ENCODE measurements at places on chromosomes 6 and 20.

DNA sequence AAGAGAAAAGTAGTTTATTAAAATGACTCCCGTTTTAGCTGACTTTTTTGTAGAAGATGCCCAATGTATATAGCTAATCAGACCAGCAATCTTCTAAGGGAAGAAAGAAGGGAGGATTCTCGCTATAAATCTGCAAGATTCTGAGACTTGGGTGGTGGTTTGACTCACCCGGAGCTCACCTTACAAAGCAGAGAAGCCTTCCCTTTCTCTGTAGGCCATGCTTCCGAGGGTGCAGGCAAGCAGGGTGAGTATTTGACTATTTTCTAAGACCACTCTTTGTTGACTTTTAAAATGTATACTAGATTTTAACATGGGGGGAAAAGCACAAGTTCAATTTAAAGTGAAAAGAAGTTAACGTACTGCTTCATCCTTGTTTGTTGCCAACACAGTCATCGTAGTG, 2.7 kb downstream of the OLIG3 start:
- DNase-seq, result no peak

DNA sequence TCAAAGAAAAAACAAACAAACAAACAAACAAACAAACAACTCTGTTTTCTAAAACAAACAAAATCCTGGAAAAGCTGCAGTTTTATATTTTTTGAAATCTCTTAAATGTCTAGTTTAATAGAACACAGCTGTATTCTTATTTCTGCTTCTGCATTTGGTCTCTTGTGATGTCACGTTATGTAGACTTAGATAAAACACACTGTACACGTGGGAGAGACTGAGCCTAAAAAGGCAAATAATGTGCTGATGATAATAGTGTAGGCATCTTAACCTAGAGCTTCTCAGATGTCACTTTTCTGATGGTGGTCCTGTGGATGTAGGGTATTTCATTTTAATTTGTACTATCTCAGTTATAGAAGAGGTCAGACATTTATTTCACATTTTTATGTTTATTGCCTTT, 261.7 kb downstream of the UTRN start:
- DNase-seq, result no peak

DNA sequence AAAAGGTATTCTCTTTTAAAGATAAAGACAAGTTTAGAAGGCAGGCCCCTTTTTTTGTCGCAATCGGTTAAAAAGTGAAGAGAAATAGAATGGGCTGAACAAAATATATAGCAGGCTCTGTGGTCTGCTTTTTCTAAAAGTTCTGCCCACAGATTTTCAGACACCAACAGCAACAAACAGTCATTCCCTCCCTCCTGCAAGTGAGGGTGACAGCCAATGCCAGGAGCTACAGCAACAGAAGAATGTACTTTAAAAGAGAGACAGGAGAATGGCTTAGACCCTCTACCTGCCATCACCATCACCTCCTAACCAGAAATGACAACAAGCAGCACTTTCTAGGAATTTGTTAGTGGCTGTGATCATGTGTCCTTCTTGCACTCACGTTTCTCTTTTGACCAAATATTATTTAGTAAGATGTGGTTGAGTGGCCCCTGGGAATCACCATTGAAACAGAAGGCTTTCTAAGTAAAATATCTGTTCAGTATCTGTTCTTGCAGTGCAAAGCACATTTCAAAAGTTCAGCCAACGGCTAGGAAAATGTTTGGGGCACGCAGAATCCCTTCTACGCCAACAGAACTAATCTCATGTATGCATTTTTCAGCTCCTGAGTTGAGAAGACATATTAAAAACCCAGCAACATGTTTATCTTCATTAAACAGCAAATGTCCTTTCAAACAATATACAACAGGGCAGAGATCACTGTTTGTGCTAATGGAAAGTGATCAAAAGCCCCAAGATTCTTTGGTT, 248.5 kb downstream of the ATXN1 start:
- DNase-seq, result no peak

DNA sequence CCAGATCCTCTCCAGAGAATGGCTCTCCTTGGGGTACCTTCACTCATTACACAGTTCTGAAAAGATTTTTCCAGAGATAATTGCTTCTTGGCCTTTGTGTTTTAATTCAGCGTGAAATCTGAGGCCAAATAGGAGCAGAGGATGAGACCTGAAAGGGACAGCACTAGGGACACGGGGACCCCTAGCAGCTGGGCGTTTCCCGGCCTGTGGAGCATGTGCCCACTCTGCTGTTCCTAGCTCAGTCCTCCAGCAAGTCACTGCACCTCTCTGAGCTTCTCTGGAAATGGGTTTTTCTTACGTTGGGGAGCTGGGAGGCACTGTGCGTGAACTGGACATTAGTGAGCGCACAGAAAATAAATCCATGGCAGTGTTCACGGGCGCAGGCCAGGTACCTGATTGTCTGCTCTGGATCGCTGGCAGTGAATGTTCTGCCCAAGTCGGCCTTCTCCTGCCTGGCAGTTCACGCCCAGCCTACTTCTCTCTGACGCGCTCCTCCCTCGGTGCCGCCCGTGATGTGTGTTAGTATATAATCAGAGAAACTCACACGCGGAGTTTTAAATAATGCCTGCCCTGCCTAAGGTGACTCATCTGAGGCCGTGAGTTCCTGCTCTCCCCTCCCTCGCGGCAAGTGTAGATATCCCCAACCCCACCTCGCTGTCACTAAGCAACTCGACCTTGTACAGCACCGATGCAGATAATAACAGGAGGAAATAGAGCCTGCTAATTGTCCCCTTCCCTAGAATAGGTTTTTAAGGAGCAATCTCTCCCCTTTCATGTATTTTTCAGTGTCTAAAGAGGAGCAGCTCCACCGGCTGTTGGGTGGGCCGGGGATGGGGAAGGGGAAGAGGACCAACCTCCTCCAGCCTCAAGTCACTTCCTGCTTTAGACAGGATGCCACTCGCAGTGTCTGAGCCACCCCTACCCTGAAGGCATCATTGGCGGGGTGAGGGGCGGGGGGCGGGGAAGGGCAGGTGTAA, 2.7 kb upstream of the TUBB2A start:
- peak; percentile 78 for DNase-seq

DNA sequence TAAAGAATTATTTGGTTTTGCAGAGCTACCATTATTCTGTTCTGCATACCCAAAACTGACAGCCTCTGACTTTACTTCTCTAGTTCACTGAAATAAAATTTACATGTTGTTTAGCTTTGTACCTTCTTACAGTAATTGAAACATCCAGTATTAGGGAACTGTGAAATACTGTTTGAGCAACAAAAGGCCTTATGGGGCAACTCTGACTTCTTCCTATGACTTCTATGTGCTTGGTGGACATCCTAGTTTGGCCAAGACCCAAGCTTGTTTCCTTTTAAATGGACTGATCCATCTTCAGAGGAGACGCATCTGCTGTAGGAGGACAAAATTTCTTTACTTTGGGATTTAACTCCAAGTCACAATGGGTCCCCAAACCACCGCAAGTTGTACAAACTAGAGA, 44.7 kb downstream of the NR2E1 start:
- no peak for DNase-seq

DNA sequence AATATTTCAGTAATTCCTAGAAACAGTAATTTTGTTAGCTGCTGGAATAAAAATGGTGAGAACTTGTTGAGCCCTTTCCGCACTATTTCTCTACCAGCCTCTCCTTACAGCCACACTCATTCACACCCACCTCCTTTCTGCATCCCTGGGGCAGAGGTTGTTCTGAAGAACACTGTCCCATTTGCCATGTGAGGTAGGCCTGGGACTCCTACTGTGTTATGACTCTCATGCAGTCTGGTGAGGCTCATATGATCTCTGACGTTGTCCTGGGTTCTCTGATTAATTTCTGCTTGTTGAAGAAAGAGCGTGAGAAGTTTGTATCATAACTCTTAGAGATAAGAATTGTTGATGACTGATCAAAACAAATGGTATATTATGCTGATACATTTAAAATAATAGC, 4.1 kb upstream of the KCNQ5 start:
- no peak for DNase-seq

- DNase-seq, result peak; percentile 92
Measured at GRCh38 chr20:62887152-62887859, 25.7 kb upstream of the TCFL5 start.
